ENCODE measurements at places on chromosomes 11 and 22.

DNA sequence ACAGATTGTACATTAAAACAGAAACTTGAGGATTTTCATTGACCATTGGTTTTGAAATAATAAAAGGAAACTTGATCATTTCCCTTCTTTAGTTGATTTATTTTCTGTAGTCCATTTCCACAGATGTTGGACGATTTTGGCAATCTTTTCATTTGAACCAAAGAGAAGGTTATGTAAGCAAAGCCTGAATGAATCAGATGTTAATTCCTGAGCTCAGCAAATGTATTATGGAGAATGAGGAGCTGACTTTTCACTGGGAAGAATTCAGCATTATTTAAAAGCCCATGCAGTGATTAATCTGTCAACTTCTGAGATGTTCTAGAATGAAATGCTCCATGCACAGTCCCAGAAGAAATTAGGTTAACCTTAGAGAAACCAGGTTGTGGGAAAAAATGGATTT is 29.0 kb downstream of the ELMOD1 start:
- DNase-seq, result no peak

DNA sequence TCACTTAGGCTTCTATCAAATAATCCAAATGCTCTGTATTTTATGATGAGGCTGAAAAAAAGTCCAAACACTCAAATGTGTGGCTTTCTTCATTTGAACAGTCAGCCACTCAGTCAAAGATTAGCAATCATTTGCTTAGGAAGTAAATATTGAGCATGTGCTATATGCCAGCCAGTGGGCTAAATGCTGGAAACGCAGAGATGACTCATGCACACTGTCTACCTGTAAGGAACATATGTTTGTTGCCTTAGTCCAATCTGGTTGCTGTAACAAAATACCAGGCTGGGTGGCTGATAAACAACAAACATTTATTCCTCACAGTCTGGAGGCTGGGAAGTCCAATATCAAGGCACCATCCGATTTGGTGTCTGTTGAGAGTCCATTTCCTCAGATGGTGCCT is 617.3 kb downstream of the NTM start:
- DNase-seq, result no peak

DNA sequence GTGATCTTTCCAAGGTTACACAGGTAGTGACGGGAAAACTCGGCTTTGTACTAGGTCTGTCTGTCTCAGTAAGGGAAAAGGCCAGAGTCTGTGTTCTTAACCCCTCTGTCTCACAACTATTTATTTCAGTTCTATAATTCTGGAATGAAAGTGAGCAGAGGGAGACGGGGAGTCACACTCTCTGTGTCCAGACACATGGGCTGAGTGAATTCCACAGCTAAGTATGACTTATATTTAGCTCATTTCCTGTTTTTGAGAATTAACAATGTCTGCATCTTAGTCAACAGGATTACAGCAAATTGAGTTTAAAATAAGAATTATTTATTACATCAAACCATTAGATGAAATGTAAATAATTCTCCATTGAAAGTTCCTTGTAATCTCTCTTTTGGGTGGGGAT is 62.5 kb upstream of the OR4B1 start:
- DNase-seq, result no peak

GRCh38 chr22:22968366-22968765 is 80.8 kb downstream of the IGLL5 start:
- DNase-seq, result no peak

DNA sequence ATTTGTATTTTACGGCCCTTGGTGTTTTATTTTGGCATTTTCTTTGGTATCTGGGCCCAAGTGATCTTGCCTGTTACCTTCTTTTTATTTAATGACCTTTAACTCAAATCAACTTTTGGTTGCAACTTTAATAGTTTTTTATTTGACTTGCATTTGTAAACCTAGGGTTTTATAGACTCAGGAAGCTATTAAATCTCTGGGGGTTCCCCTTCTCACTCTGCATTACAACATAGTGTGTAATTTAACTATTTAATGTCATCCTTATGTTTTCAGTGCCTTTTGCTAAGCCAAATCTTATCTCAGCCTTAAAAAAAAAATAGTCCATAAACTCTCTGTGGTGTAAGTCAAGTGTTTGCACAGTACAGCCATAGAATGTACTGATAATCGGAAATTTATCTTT is 3.4 kb downstream of the FJX1 start:
- no peak for DNase-seq

DNA sequence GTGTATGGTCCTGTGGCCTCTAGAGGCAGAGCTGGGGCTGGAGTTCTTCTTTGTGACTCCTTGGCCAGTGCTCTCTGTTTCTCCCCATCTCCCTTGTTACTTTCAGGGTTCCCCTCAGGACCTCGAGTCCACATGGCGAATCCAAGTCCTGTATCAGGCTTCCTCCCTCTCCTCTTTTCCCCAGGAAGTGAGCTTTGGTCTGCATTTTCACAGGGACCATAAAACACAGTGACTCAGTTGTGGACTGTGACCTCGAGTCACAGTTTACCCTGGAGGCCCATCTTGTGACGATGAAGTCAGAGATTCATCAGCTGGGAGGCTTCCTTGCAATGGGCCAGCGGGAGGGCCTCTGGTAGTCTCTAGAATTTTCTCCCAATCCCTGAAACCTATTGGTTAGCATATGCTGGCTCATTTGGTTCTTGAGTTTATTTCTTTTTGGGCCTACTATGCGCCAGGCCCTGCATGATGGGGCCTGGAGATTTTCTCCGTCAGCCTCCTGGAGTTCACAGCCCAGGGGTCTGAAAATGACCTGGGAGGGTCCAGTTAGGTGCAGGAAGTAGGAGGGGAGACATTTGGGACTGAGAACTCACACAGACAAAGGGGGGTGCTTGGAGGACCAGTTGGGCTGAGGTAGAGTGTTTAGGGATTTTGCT is 100.8 kb downstream of the KIAA1671 start:
- DNase-seq, result no peak

DNA sequence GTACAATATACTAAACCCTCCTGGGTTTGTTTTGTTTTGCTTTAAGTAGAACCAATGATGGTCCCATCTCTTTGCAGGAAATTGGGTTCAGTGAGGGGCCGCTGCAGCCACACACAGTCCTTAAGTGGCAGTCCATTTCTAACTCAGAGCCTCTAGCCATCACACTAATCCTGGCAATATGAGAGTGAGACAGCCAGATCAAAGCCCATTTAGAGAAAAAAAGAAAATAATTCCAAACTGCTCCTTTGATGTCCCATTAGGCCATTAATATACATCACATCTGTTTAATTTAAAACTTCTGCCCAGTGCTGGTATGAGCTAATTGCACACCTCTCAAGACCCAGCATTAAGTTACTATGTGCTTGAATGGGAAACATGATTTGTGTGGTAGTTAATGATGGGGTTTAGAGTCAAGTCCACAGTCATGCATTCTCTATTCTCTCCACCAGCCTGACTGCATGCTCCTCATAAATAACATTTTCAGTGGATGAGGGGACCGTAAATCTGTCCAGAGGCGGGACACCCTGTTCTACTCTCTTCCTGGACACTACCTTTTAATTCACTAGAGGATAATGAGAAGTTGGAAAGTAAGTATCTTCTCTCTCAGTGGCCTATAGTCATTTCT is 53.8 kb upstream of the BIRC3 start:
- DNase-seq, result no peak

DNA sequence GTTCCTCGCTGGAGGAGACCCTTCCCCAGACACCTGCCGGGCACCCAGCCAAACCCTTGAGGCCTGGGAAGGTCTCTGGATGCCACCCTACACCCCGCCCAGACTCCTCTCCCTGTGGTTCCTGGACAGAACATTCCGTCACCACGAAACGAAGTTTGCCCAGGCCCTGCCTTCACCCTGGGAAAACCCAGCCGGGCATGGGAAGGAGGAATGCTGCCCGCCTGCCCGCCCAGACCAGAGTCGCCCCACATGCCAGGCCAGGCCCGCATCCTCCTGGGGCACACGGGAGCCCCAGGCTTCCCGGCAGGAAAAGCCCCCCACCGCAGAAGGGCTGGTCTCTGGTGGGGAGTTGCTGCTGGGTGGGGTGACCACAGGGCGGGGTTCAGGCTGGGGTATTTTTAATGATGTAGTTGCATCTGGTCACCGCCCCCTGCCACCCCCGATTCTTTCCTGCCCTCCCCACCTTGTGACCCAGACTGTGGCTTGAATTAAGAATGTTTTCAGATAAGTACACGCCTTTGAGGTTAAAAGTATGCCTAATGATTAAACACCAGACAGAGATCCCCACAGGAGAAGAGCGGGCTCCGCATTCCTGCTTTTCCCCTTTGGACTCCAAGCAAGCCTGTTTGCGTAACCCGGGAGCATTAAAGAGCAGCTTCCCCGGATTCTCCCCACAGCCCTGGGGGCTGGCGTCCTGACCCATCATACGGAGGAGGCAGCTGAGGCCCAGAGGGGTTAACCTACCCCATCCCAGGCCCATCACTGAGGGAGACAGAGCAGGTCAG is 44.6 kb upstream of the PPARA start:
- no peak for DNase-seq

DNA sequence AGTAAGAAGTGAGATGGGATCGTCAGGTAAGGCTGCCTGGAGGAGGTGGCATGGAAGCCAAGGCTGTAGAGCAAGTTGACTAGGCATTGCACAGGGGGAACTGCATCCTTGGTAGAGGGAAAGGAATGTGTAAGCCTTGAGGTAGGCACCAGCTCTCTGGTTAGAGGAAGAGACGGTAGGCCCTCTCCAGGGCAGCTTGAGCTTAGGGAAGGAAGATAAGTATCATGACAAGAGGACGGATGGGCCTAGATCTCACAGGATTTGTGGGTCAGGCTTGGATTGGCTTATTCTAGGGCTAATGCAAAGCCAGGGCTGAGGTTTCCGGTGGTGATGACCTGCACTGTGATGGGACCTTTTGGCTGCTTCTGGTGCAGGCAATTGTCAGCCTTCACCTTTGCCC is 1035.8 kb downstream of the TBC1D22A start:
- no peak for DNase-seq

GRCh38 chr22:39617342-39617741 is 46.8 kb downstream of the CACNA1I start:
- DNase-seq, result no peak

GRCh38 chr11:114166362-114166761 is 106.9 kb downstream of the ZBTB16 start:
- DNase-seq, result no peak

DNA sequence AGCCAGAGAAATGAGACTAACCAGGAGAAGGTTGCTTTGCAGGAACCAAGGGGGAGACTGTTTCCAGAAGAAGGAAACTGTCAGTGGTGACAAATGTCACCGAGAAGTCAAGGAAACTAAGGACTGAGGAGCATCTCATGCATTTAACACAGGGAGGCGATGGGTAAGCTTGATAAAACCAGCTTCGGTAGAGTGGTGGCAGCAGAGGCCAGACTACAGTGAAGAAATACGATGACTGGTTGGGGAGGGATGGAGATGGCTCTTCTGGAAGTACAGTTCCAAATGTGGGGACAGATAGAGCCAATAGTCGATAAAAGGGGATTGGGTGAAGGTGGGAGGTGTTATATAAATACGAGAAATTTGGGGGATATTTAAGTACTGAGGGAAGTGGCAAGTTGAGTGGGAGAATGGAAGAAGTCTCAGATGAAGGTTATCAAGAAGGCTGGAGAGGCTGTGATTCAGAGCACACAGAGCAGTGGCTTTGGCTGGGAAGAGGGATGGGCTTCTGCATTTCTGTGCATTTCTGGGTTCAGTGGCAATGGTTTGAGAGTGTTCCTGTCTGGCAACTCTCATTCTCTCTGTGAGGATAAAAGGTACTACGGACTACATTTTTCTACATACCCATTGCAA is 29.2 kb downstream of the SC5D start:
- DNase-seq, result peak; percentile 31

- peak; percentile 89 for DNase-seq
Observed at GRCh38 chr11:47269829-47270305, at the start of gene MADD. MADD (plus strand) TSS chr11:47270133.

- peak; percentile 21 for DNase-seq
Observed at GRCh38 chr11:125514336-125515101, 18.5 kb upstream of the FEZ1 start.

DNA sequence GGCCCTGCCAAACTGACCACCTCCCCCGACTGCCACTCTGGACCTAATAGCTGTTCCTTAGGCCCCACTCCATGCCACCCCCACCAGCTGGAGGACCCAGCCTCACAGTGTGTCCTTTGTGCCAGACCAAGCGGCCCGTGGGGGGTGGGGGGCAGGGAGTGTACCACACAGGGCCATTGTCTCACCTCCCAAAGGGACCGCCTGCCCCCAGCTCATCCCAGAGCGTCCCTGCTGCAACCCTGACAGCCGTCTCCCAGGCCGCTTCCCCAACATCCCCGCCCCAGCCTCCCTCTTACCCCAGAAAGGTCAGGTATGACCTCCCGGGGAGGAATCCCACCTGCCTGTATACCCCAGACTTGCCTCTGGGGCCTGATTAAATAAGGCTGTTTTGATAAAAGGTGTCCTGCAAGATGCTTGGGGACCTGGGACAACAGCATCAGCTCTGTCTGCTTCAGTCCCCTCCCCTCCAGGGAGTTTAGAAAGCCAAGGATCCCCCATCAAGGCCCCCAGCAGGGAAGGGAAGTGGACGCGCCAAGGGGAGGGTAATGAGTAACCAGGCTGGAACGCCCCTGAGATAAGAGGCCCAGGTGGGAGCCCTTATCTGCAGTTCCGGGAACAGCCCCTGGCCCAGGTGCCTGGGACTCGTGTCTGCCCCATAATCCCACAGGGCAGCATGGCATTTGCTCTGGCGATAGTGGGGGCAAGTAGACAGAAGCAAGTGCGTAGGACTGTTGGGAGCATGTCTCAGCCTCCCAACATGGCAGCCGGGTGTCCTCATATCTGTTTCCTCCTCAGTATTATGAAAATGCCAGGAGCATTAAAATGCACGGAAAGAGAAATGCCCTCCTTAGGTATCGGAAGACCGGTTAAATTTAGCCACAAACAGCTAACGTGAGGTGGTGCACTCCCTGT is 9.0 kb downstream of the CDC42EP1 start:
- no peak for DNase-seq

DNA sequence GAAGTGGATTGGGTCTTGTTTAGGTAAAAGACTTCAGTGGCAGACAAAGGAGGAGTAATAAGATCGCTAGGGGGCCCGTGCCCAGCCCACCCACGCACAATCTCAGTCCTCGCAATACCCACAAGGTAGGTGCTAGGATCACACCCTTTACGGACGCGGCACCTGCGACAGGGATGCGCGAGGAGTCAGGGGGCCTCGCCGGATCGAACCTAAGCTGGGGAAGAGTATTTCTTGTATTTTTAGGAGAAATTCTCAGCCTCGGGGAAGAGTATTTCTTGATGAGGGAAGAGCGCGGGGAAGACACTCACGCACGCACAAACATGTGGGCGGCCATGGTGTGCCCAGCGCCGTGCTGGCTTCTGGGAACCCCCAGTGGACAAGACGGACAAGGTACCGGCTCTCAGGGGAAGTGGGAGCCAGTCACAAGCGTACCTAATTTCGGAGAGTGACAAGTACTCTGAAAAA is 745 bp upstream of the FAM118A start:
- DNase-seq, result no peak

GRCh38 chr11:60316317-60316716 is 10.7 kb upstream of the MS4A6E start:
- no peak for DNase-seq

GRCh38 chr11:99934008-99934407 is 753.1 kb upstream of the ARHGAP42 start:
- DNase-seq, result no peak

GRCh38 chr11:78427615-78428265 is 10.1 kb upstream of the GAB2 start:
- no peak for DNase-seq

- DNase-seq, result no peak
Observed at GRCh38 chr11:68372625-68373024, 60.2 kb downstream of the LRP5 start.

Measured in right hindlimb (tissue), 1 donor.